Caco-2 (cell line): ENCODE measurements at places on chromosomes 5 and 9. TPM values are rescaled to one million over a fixed set of nuclear protein-coding genes. Genes with fewer than 3 reads are reported as not detected.

The LOX gene
- 4.5 and 4.9 TPM in 2 replicates for total RNA-seq

The NUTM2F gene
- not detected in 2 replicates for total RNA-seq

GRCh38 chr9:76180541-76180940 lies 213.7 kb downstream of the RFK start:
- peak; percentile 25 for DNase-seq

- DNase-seq, result peak; percentile 65
Measured at GRCh38 chr9:33852216-33852826, 35.4 kb downstream of the UBE2R2 start.

DNA sequence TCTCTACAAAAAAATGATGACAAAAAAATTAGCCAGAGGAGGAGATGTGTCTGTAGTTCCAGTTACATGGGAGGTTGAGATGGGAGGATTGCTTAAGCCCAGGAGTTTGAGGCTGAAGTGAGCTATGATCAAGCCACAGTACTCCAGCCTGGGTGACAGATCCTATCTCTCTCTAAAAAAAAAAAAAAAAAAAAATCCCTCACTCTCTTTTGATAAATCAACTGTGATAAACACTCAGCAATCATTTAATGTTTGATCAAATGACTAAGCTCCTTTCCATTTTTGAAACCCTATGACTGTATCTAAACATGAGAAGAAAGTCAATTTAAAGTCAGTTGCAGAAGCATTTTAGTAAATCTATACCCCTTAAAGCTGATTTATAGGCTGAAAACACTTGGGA lies 112.1 kb upstream of the IL6ST start:
- no peak for DNase-seq

DNA sequence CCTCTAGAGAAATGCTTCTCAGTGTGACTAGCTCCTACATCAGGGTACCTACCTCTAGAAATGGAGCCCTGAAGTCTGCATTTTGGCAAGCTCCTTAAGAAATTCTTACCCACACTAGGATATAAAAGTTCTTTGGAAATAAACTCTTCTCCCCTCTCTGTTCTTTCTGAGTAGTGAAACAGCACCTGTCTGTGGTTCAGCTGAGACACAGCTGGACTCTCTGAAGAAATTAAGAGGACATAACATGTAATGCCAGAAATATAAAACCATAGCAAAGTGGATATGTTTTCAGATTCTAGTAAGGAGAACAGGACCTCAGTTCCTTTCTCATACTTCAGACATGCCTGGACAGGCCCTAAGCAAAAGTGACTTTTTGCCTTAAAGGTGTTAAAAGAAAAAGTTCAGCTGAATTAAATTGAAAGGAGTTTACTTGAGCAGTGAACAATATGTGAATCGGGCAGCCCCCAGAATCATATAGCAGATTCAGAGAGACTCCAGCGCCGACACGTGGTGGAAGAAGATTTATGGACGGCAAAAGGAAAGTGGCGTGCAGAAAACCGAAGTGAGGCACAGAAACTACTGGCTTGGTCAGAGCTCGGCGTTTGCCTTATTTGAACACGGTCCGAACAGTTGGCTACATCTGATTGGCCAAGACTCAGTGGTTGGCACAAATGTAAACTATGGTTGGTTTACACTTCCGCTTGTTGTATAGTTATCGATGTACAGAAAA lies 64.5 kb downstream of the PRKACG start:
- DNase-seq, result no peak

GRCh38 chr5:89343666-89344065 lies 460.7 kb upstream of the MEF2C start:
- no peak for DNase-seq
